ENCODE measurements at places on chromosomes 1 and 21. TPM values are rescaled to one million over a fixed set of nuclear protein-coding genes. Genes with fewer than 3 reads are reported as not detected.

The CHI3L2 gene
- 10.4 TPM for total RNA-seq

The MPL gene
- not detected for total RNA-seq

The LEPROT gene
- total RNA-seq: 11.3 TPM

The FCMR gene
- 51.7 TPM for total RNA-seq

The ITLN2 gene
- total RNA-seq: not detected

The OR2L8 gene
- 0.29 TPM for total RNA-seq

The SFN gene
- 0.47 TPM for total RNA-seq

The LCA5L gene
- total RNA-seq: 0.36 TPM

The ITLN1 gene
- not detected for total RNA-seq

Data from activated CD8-positive, alpha-beta T cell treated with anti-CD3 and anti-CD28 coated beads for 36 hours (primary cell).